ENCODE measurements at places on chromosomes 4 and X. TPM values are rescaled to one million over a fixed set of nuclear protein-coding genes. Genes with fewer than 3 reads are reported as not detected.

Gene RBMX
- 194 TPM for polyA plus RNA-seq

Gene HSFX4
- polyA plus RNA-seq, result 0.61 TPM

Gene TCEAL4
- 78.0 TPM for polyA plus RNA-seq

Gene AR
- 7.6 TPM for polyA plus RNA-seq

DNA sequence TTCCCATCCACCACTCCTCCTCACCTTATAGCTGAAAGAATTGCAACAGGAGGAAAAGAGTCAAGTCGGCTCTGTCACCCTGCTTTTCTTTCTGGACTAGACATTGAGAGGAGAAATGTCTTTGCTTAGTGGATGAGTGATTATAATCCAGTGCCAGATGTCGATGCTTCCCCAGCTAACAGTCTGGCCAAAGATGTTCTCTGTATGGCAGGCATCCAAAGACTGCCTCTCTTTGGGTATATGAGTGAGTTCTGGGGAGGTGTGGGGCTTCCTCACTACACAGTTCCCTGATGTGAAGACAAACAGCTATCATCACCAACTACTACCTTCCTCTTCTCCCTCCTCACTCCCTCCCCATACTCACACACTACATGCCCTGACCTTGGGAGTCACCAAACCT, 90.9 kb downstream of the COMMD8 start:
- DNase-seq, result no peak

- DNase-seq, result no peak
Observed at GRCh38 chr4:3393171-3393570, 48.6 kb upstream of the HGFAC start.

GRCh38 chr4:93809773-93810172, 18.8 kb upstream of the ATOH1 start:
- DNase-seq, result no peak

DNA sequence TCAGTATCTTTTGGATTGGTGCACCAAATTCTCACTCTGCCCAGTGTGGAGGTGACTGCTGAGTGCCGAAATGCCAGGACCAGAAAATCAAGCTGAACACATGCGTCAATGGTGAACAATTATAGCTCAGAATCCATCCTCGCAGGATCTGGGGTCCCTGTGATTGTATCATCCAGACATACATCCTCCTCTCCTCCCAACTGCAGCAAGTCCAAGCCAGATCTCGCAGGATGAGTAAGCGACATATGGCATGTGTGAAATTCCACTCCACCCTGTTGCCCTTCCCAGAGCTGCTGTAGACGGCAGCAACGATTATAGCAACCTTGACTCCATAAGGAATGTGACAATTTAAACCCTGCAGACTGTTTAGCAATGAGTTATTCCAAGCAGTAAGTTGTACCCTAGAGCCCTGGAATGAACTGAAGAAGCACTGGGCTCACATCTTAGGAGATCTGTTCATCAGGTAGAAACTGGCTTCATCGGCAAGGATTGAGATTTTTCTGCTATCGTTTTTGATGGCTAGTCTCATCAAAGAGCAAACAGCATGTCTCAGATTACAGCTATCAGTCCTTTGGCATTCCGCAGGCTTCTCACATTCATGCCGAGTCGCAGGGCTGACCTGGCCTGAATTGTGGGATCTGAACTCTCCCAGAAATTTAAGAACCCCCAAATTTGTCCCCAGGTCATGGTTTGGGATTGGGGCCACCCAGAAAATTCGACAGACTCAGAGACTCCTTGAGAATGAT, 35.5 kb upstream of the SORBS2 start:
- DNase-seq, result no peak

DNA sequence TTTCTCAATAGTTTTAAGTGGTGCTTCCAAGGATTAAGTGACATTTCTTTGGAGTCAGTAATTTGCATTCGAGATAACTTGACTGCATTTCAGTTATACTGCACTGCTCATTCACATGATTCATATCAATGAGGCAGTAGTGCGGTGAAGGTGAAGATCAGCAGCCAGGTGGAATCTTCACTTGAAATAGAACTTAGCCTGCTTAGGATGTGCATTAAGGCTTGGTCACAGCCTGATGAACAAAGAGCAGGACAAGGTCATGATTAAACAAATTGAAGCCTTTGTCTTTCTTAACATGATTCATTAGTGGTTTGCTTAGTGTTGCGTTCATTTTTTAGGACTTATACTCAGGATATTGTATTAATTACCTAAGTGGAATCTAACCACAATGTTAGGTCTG, 212.1 kb upstream of the GALNTL6 start:
- DNase-seq, result no peak

- DNase-seq, result no peak
Observed at GRCh38 chr4:151664289-151664688, 96.5 kb downstream of the GATB start.

DNA sequence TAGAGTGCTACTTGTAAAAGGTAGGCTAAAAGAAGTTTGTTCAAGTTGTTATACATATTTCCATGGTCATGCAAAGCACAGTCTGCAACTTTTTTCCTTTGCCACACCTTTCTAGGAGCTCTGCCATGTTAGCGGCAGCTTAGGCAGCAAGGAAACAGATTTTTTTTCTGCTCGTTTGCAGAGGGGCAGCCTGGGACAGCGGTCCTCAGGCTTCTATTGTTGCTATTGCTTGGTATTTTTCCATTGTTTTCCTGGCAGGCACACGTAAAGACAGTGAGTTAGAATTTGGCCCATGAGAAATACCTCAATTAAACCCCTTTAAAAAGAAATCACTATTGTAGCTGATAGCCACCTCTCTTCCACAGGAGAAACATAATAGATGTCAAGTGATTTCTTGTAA, 391.4 kb downstream of the SH2D1A start:
- no peak for DNase-seq

- no peak for DNase-seq
Observed at GRCh38 chr4:38600575-38600974, 63.4 kb upstream of the KLF3 start.

GRCh38 chr4:40377512-40378365, 42.6 kb downstream of the CHRNA9 start:
- DNase-seq, result no peak
